ENCODE measurements at places on chromosomes 11 and 22.

- no peak for DNase-seq
These were observed 322.7 kb downstream of the CTTN start for GRCh38 chr11:70721006-70721405.

- no peak for DNase-seq
These were observed 3.7 kb downstream of the OR8B2 start for GRCh38 chr11:124380585-124380984.

DNA sequence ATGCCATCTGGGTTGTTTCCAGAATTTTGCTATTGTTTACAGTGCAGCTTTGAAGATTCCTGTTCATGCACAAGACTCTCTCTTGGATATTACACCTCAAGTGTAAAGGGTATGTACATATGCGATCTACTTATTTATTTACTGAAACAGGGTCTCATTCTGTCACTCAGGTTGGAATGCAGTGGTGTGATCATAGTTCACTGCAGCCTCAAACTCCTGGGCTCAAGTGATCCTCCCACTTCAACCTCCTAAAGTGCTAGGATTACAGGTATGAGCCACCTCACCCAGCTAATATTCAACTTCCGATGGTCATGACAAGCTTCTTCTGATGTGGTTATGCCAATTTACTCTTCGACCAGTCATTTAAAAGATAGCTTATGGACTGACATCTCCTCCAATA is 158.1 kb upstream of the PITPNB start:
- no peak for DNase-seq

GRCh38 chr11:10305964-10306918 is 1.4 kb downstream of the ADM start:
- DNase-seq, result no peak

DNA sequence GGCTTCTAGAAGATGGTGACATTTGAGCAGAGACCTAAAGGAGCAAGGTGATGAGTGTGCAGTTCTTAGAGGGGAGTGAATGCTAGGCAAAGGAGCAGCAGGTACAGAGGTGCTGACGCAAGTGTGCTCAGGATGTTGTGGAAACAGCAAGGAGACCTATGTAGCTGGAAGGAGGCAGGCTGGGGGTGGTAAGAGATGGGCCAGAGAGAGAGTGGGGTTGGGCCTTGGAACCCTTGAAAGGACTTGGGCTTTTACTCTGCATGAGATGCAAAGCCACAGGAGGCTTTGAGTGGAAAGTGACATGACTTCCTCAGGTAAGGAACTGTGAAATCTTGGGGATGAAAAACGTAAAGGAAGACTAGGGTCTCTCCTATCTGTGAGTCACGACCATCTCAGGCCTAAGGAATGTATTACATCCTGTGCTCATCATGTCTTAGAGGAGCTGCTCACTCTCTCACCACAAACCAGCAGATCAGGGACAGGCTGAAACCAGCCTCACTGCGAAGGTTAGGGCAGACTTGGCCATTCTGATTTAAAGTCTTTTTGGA is 65.4 kb downstream of the MICAL2 start:
- DNase-seq, result no peak

- no peak for DNase-seq
These were observed 26.1 kb downstream of the UBE2L3 start for GRCh38 chr22:21593406-21594232.

DNA sequence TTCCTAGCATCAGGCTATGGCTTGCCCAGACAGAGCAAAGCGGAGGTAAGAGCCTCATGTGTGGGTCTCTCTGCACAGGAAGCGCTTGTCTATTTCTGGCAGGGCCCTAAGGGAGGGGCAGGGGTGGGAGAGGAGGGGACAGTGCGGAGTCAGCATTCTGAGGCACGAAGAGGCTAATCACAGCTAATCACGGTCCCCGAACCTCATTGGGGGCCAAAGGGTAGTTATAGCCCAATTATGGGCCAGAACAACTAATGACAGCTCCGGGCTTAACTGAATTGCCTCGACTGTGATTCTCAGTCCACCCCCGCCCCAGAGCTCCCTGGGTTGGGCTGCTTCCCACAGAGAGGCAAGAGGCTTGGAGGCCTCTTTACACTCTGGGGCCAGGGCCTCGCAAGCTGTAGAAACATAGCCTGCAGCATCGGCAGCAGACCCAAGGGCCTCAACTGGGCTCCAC is 72.7 kb upstream of the PRDM11 start:
- no peak for DNase-seq

DNA sequence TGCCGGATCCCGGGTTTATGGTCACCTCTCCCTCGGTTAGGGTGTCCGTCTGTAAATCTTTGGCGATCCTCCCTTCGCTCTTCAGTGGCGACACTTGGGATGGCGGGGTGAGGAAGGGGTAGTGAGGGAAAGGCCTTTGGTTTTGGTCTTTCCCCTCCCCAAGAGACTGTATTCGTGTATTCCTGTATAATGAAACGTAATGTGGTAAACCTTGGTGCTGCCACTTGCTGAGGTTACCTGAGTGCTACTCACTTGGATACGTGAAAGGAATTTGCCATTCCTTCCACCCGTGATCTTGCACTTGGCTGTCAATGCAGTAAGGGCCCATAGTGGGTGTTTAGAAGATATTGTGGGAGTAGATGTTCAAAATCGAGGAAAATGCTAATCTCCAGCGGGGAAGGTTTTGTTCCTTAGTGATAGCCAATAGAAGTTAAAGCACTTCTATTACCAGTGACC is 578 bp upstream of the NUP160 start:
- DNase-seq, result no peak

DNA sequence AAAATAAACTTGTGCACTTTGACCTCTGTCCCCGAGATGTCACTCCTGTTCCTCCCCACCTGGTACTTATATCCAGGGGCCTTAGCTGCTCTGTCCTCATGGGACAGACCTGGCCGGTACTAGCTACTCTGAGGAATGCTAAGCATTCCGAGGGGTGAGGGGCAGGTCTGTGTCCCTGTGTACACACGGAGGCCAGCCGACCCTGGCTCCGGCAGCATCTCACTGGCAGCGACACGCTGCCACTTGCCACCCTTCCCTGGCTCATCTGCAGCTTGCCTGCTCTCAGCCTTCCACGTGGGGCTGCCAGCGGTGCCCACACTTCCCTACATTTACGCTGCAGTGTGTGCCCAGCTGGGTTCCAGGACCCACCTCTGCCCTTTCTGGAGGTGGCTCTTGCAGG is 21.6 kb upstream of the TEF start:
- DNase-seq, result no peak

DNA sequence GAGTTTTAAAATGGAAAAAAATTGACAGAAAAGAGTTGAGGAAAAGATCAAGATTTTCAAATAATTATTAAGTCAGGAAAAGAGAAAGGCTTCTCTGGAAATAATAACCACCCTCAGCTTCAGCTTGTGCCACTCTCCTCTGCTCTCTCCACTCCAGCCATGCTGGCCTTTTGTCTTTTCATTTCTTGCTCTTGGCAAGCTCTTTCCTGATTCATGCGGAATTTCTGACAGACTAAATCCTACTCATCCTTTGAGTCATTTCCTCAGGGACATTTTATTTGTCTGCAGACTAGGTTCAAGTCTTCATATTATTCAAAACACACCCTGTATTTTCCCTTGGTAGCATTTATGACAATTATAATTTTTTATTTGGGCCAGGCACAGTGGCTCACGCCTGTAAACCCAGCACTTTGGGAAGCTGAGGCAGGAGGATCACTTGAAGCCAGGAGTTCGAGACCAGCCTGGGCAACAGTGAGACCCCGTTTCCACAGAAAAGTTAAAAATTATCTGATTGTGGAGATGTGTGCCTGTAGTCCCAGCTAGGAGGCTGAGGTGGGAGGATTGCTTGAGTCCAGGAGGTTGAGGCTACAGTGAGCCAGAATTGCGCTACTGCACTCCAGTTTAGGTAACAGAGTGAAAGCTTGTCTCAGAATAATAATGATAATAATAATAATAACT is 7.8 kb upstream of the P4HA3 start:
- DNase-seq, result no peak

GRCh38 chr11:28017816-28018215 is 90.1 kb downstream of the KIF18A start:
- no peak for DNase-seq

GRCh38 chr11:83285151-83285770 is 906 bp downstream of the CCDC90B start:
- no peak for DNase-seq

GRCh38 chr11:63847363-63847762 is 8.5 kb downstream of the MARK2 start:
- no peak for DNase-seq

DNA sequence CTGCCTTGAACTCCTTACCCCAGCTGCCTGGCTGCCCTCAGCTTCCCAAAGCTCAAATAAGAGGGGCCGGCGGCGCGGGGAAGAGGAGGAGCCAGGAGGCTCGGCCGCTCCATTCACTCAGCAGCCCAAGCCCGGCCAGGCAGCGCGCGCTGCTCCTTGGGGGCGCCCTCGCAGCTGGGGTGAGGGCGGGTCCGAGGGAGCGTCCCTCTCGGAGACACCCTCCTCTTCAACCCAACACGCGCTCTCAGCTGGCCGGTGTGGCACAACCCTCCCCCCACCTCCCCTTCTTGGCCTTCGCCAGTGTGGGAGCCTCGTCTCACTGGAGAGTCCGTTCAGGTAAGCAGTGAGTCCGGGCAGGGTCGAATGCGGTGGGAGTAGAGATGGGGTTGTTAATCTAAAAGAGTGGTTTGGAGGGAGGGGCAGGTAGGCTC is at the start of gene WT1:
Gene WT1 (minus strand): TSS at position 29 of the 431 bp plus-strand sequence.
- peak; percentile 83 for DNase-seq

DNA sequence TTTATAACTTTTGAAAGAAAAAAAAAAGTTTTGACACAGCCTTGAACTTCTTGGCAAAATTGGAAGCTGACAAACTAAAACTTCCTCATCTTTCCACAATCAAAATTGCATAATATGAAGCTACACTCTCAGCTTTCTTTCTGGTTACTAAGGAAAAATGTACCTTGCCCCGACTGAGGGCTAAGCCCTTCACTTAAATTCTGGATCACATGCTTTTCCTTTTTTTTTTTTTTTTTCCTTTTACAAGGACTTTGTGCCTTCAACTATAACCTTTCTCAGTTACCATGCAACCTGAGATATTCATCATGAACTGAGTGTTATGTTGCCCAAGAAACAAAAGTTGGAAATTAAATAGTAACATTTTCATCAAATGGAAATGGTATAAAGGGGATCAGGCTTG is 188.5 kb upstream of the CARD18 start:
- no peak for DNase-seq

- no peak for DNase-seq
These were observed 6.4 kb downstream of the CCDC89 start for GRCh38 chr11:85679576-85679975.

DNA sequence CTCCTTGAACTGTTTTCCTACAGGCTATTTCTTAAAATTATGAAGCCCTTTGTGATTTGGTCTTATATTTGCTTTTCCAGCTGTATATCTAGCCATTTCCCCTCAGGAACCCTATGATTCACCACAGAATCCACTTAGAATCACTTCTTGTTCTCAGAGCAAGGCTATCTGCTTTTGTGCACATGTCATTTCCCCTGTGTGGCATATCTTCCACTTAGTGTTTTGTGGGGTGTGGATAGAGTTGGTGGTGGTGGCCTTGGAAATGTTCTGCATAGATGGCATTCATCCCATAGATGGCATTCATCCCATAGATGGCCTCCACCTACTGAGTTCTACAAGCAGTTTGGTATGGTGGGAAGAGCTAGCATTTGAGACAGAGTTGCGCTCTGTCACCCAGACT is 44.7 kb downstream of the SWAP70 start:
- no peak for DNase-seq

- DNase-seq, result no peak
These were observed 294.7 kb upstream of the ZC3H12C start for GRCh38 chr11:109798521-109798920.

- no peak for DNase-seq
These were observed 1.5 kb downstream of the MPST start for GRCh38 chr22:37021041-37021440.

DNA sequence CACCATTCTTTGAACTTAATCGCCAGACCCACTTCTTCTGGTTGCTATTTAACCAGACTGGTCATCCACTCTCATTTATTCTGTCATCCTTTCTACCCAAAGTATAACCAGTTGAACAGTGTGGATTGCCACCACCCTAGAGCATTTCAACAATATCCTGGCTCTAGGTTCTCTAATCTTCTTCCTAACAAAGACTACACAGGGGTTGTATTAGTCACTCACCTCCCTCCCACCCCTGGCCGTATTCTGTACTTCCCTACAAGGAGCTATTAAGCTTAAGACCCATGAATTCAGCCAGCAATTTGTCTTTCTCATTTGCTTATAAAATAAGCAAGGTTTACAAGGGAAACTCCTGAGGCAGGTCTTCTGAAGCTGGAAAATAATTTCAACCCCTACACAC is 46.9 kb upstream of the CEP126 start:
- no peak for DNase-seq

GRCh38 chr11:132055296-132055695 is 684.9 kb downstream of the NTM start:
- DNase-seq, result no peak

DNA sequence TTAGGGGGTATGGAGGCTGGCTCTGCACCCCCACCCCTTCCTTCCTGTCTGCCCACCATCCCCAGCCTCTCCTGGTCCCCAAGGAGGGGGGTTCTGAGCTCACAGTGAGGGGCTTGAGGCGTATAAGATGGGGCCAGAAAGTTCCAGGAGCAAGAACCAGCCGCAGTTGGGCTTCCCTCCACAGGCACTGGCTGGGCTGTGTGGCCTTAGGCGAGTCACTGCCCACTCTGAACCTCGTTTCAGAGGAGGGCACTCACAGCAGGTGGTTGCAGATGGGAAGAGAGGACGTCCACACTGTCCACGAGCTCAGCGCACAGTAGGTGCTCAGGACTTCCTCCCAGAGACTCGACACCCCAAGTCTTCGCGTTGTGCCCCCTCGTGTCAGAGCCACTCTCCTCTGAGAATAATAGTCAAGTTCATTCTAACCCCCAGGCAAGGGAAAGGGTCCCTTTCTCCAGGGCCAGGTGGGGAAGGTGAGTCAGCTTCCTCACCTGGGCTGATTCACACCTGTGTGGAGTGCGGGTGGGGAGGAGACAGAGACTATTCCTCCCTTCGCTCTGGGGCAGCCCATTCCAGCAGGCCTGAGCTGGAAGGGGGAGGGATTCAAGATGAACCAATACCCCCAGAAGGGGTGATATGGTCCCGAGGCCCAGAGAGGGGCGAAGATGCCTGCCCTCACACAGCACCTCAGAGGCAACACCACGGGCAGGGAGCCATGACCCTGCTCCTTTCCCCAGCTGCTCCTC is 29.3 kb downstream of the RPL3 start:
- DNase-seq, result no peak

- no peak for DNase-seq
These were observed 187.6 kb downstream of the DBX1 start for GRCh38 chr11:19972651-19973050.

Data from left renal pelvis (tissue), 4 donors.